ENCODE measurements at places on chromosomes 13 and 19.

- no peak for DNase-seq
Observed at GRCh38 chr19:3986260-3987041, 1.2 kb upstream of the EEF2 start.

GRCh38 chr19:35860436-35860817 is 3.7 kb downstream of the KIRREL2 start:
- DNase-seq, result no peak

GRCh38 chr13:113765564-113765910 is 6.5 kb downstream of the TMEM255B start:
- no peak for DNase-seq

GRCh38 chr13:99072356-99072755 is 94.5 kb upstream of the DOCK9 start:
- no peak for DNase-seq

- no peak for DNase-seq
Observed at GRCh38 chr19:2788237-2788636, 2.9 kb downstream of the THOP1 start.

DNA sequence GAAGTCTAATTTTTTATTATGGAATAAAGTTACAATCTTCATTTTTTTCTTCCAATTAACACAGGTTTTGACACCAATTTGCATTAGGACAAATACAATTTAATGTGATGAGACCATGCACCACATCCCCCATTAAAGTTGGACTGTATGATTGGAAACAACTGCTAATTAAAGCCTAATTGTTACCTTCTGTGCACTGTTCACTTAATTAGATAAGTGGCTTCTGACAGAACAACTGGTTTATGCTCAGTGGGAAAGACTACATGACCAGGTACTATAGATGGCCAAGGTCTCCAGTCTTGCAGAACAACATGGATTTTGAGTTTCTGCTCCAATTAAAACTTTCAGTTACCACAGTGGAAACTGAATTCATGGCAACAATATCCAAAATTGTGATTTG is 198.1 kb downstream of the FGF14 start:
- no peak for DNase-seq

DNA sequence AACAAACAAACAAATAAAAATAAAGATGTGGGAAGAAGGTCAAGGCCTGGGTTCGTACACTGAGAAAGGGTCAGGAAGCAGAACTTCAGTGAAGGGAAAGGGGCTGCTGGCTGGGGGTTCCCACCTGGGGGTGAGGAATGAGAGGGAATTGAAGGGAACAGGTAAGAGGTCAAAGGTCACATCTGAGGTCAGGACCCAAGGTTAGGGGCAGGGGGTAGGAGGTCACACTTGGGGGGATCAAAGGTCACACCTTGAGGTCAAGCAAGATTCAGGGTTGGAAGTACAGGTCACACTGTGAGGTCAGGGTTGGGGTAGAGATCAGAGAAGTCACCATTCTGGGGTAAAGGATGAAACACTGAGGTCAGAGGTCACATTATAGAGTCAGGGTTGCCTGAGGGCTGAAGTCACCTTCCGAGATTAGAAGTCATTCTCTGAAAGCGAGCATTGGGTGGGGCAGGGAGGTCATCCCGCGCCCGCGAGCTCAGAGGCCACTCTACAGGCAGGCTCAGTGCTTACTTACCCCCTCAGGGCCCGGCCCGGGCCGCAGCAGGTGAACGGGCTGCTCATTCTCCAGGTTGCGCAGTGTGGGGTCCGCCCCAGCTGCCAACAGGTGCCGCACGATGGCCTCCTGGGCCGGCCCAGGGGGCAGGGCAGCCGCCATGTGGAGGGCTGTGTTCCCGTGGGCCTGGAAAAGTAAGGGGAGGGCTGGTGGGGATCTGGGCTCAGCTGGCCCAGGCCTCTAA is 10.8 kb downstream of the NFKBID start:
- DNase-seq, result no peak

- no peak for DNase-seq
Observed at GRCh38 chr19:50233308-50233910, 30.0 kb downstream of the MYH14 start.

- no peak for DNase-seq
Observed at GRCh38 chr13:36157480-36157879, 26.3 kb upstream of the DCLK1 start.

- peak; percentile 68 for DNase-seq
Observed at GRCh38 chr13:43730642-43731041, 56.1 kb downstream of the ENOX1 start.

DNA sequence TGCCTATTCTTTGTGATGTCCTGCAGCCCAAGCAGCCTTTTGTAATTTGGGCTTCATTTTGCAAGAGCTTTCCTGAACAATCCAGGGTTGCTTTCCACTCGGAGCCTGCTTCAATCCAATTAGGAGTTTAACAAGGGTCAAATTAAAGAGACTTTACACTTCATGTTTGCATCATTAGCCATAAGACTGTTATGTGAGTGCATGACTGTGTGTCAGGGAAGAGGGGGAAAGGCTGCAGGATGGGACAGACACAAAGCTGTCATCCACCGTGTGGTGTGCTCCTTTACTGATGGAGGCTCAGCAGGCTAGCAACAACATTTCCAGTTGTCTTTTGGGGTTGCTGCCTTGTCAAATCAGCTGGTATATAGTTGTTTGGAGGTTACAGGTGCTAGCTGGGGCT is 23.7 kb upstream of the MAB21L1 start:
- no peak for DNase-seq

DNA sequence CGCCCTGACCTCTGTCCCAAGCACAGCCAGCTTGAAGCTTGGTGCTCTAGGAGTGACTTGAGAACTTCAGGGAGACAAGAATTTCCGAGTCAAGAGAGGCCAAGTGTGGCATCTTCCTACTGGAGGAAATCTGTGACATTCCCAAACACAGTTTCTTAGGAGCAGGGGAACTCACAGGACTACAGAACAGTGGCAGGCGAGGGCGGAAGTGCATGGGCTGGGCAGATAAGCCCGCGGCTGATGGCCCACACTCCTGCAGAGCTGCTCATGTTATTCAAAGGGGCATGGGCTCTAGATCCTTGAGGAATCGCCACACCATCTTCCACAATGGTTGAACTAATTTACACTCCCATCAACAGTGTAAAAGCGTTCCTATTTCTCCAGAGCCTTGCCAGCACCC is 168.8 kb downstream of the KATNAL1 start:
- no peak for DNase-seq

DNA sequence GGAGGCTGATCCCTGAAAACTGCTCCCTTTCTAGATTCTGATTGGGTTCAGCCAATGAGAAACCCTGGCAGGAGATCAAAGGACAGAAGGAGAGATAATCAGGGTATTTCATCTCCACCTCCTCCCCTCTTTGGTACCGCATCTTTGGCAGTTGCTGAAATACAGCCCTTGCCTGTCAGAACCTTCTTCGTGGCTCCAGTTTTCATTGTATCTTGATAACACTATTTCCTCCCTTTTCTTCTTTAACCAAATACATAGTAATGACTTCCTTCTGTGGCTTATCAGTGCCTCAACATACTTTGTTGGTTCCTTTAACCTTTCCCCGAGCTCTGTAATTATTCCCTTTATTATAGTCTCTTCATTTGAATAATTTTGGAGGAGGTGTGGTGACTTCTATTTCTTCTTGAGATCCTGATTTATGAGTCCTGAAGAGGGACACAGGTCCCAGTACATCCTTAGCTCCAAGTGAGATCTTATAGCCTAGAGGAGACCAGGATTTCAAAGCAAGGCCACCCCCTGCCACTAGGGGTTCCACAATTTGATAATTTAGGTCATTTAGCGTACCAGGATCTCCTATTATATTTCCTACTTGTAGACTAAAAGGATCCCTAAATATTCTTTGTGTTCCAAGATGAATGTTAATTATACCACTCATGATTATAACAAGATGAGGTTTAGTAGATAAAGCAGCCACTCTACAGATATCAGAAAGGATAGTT is 98.0 kb downstream of the EDNRB start:
- no peak for DNase-seq

DNA sequence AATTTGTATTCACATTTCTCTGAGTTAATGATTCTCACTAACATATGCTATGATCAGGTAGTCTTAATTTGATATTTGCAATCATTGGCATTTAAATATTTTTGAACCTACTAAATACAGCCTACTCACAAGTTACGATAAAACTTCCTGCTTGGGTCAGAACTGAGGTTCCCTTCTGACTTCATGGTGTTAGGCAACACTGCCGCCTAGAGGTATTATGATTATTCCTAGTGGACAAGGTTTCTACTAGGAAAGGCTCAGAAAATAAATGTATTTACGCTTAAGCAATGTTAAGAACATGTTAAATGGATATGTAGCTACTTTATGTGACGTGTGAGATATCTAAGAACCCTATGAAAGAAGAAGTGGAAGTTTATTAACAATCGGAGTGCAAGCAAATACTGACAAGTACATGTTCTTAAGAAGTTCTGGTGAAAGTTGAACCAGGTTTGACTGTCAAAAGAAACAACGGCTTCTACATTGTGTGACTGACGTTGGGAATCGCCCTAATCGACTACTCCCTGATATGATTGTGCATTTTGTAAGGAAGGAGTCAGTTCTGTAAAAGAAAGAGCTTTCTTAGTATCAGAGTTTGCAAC is 1395.8 kb downstream of the SLITRK5 start:
- DNase-seq, result no peak

DNA sequence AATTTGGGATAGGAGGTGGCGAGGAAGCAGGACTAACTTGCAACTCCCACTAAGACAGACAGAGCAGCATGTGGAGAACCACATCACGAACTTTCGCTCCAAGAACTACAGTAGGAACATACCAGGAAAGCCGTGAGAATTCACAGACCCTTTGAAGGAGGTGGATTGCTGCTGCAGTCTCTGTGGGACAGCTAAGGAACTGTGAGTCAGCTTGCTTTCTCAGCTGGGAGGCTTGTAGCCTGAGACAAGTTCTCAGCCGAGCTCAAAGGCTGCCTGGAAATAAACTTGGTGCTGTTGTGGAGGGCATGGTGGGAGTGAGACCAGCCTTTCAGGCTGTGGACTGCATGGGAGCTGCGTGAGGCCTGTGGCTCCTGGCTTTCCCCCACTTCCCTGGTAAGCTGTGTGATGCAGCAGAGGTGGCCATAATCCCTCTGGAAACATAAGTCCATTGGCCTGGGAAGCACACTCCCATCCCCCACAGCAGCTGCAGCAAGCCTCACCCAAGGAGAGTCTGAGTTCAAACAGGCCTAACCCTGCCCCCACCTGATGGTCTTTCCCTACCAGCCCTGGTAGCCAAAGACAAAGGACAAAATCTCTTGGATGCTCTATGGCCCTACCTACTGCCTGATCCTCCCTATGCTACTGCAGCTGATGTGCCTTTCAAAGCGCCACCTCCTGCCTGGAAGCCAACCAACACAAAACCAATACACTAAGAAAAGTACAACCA is 441.1 kb upstream of the HTR2A start:
- no peak for DNase-seq

GRCh38 chr19:41027273-41027967 is 36.3 kb downstream of the CYP2B6 start:
- DNase-seq, result no peak

DNA sequence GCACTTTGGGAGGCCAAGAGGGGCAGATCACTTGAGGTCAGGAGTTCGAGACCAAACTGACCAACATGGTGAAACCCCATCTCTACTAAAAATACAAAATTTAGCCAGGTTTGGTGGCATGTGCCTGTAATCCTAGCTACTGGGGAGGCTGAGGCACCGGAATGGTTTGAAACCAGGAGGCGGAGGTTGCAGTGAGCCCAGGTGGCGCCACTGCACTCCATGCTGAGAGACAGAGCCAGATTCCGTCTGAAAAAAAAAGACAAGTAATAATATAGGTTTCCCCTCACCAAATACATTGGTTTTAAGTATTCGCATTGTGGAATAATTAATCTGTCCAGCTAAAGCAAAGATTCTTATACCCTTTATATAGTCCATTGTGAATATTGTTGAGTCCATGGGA is 1544.6 kb downstream of the OLFM4 start:
- DNase-seq, result no peak

DNA sequence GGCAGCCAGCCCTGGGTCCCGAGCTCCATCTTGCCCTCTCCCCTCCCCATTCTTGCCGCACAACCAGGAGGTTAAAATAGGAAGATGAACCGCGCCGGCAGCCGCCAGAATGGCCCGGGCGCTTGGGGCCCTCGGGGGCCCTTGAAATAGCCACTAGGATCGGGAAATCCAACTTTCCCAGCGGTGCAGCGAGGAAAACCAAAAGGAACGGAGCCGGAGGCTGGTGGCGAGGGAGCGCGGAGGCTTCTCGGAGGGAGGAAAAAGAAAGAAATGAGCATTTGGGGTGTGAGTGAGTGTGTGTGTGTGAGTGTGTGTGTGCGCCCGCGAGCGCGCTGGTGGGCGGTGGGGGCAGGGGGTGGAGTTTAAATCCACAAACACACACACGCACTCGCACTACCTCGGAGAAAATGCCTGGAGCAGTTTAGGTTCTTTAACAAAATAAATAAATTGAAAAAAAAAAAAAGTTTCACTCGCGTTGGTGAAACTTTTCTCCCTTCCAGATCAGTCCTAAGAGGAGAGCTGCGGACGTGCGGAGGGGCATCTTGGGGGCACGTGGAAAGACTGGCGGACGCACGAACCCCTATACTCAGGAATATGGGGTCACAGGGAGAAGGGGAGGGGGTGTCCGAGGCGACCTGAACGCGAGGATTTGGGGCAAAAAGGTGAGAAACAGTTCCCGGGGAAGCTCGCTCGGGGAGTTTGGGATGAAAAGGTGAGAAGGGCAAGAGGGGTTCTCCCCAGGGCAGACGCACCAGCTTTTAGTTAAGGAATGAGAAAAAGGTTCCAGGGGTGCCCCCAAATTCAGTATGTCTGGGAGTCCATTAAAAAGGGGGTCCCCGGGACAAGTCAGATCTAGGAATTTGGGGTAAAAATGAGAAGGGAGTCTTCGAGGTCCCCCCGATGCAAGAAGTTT is 1.3 kb downstream of the RFX2 start:
- DNase-seq, result peak; percentile 79

Measured in left forelimb (tissue), 1 donor.